Nephron progenitor cell (in vitro differentiated cells): ENCODE measurements at places on chromosomes 1 and 21.

DNA sequence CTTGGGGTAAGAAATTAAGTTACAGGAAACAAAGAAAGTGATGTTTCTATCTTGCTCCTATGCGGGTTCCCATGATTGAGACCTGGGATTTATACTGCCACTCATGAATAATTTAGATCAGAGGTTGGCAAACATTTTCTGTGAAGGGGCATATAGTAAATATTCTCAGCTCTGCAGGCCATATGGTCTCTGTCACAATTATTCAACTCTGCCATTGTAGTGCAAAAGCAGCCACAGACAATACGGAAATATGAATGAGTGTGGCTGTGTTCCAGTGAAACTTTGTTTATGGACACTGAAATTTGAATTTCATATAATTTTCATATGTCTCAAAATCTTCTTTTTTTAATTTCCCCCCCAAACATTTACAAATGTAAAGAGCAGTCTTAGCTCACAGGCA is 127.2 kb downstream of the FOXD2 start:
- DNase-seq: no peak

DNA sequence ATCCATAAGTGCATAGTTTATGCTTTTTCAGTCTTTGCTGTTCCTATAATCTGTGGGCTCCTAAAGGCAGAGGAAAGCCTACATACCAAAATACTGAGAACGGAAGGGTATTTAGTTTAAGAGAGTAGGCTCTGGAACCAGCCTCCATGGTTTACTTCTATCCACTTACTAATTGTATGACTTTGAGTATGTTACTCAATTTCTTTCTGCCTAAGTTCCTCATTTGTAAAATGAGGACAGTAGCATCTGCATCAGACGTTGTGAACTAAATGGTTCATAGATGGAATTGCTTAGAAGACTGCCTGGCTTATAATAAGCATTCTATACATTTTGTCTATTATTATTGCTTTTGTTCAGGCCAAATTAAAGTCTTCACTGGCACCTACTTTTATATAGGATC is 111.0 kb downstream of the NTNG1 start:
- DNase-seq: no peak

GRCh38 chr1:32426489-32427255 is 32.4 kb upstream of the BSDC1 start:
- DNase-seq: no peak

GRCh38 chr1:157226739-157227138 is 88.5 kb upstream of the ETV3 start:
- DNase-seq: no peak

DNA sequence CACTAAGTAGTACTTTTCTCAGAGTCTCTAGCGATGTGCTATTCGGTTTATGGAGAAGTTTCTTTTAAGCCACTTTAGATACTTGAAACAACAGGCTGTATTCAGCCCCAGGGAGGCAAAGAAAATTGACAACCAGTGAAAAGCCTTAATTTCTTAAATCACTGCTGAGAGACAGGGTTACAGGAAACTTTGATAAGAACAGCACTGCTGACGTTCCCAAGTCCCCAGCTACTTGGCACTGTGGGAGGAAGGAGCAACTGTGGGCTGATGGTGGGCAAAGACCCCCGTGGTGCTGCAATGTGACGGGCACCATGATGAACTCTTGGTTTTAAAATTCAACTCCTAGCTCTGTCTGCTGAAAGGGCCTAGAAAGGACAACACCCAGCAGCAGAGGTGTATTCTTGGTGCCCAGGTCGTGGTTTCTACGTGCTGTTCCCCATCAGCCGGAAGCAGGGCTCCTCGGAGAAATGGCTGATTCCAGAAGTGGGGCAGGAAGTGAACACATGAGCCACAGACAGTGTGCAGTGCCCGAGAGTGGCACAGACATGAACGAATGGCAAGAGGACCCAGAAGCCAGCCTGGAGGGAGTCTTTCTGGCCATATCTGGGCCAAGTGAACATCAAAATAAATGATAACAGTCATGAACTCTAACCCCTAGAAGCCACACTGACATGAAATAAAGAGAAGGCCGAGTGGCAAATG is 5.3 kb downstream of the PTTG1IP start:
- no peak for DNase-seq

DNA sequence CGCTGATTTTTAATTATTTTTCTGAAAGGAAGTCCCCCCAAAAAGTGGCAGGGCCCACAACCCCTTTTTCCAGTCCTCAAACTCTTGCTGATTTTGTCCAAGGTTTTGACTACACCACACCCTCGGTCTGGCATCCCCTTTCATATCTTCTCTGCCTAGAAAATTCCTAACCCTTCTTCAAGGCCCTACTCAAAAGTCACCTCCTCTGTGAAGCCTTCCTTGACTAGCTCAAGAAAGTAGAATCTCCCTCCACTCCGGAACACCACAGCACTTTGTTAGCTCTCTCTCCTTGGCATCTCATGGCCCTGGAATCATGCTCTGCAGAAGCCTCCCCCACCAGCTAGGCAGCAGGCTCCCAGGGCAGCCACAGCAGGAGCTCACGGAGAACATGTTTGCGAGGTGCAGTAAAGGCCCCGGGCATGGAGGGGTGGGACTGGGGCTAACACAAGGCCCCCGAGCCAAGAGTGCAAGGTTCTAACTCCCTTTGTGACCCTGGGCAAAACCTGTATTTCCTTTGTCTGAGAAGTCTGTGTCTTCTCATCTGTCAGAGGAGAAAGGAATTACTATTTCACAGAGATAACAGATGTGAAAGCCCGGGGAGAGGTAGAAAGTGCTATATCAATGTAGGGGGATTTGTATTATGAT is 17.7 kb upstream of the S100A7 start:
- DNase-seq: no peak

- no peak for DNase-seq
Measured at GRCh38 chr1:177925006-177925405, 44.9 kb downstream of the SEC16B start.

GRCh38 chr1:226748306-226748705 is 9.2 kb upstream of the ITPKB start:
- DNase-seq: no peak

- no peak for DNase-seq
Measured at GRCh38 chr1:54112027-54112426, 40.8 kb downstream of the CDCP2 start.

DNA sequence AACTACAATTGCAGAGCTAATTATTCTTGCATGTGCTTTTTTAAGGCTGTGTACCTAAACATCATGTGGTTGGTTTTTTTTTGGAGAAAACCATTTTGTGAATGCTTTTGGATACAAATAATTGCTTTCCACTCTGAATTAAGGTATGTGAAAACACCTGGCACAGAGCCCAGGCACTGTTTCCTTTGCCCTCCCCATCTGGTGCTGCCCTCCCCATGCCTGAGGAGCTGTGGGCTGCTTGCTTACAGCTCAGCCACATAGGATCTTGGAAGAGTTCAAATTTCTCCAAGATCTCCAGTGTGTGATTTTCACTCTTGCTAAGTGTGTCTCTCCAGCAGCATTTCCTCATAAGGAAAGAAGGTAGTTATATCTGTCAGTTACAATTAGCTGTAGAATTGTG is 27.8 kb downstream of the DNM3 start:
- DNase-seq: no peak

DNA sequence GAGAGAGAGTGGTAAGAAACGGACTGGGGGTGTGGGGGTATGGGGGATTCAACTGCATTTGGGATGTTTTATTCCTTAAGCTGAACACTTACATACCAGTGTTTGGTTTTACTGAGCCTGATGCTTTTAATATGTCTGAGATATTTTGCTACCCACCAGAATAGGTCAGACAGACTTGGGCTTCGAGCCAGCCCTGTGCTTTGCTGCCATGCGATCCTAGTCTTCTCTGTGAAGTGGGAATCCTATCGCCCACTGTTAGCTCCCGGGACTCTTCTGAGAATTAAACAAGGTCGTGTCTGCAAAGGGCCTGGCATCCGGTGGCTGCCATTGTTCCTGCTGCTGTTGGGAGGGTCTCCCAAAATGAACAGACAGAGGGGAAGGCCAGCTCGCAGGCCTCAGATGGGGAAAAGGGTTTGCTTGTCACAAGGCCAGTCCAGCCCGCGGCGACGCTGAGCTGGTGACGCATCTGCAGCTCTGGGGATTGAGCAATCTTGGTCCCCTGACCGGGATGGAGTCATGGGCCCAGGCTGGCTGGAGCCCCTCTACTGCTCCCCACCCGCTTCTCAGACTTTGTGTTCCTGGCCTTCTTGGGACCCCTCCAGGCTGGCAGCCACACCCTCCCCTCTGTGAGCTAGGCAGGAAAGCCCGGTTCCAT is 26.9 kb upstream of the ECE1 start:
- DNase-seq: no peak

- DNase-seq: no peak
Measured at GRCh38 chr1:63325279-63325985, 3.1 kb downstream of the FOXD3 start.

GRCh38 chr1:162070094-162070748 is 730 bp downstream of the NOS1AP start:
- no peak for DNase-seq

GRCh38 chr1:10866321-10867093 is 70.1 kb upstream of the CASZ1 start:
- peak; percentile 34 for DNase-seq

- DNase-seq: peak; percentile 48
Measured at GRCh38 chr1:3063379-3064295, 5.4 kb upstream of the PRDM16 start.

DNA sequence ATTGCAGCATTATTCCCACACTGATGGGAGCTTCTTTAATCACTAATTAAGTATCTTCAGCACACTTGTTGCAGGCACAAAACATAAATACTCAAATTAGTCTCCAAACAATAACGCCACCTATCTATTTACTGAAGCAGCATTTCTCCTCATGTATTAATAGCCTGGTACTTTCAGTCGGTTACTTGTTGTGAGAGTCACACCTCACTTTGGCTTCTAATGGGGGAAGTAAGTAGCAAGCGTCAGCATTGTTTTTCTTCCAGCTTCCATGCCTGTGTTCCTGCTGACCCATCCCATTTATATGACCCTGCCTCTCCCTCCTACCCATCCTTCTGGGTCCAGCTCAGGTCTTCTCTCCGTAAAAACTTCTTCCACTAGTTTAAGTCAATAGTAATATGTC is 31.9 kb upstream of the DENND1B start:
- no peak for DNase-seq

DNA sequence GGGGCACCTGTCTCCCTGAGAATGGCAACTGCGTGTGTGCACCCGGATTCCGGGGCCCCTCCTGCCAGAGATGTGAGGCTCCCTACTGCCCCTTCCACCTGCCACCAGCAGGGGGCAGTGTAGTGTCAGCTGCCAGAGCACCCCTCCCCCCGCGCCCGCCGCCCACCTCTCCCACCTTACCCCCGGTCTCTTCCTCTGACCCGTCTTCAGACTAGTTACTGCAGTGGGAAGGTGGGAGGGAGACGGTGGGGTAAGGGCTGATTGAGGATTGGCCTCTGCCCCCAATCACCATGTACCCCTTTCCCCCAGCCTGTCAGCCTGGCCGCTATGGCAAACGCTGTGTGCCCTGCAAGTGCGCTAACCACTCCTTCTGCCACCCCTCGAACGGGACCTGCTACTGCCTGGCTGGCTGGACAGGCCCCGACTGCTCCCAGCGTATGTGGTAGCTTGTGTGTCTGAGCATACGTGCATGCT is 10.1 kb upstream of the LRRC71 start:
- DNase-seq: peak; percentile 80

DNA sequence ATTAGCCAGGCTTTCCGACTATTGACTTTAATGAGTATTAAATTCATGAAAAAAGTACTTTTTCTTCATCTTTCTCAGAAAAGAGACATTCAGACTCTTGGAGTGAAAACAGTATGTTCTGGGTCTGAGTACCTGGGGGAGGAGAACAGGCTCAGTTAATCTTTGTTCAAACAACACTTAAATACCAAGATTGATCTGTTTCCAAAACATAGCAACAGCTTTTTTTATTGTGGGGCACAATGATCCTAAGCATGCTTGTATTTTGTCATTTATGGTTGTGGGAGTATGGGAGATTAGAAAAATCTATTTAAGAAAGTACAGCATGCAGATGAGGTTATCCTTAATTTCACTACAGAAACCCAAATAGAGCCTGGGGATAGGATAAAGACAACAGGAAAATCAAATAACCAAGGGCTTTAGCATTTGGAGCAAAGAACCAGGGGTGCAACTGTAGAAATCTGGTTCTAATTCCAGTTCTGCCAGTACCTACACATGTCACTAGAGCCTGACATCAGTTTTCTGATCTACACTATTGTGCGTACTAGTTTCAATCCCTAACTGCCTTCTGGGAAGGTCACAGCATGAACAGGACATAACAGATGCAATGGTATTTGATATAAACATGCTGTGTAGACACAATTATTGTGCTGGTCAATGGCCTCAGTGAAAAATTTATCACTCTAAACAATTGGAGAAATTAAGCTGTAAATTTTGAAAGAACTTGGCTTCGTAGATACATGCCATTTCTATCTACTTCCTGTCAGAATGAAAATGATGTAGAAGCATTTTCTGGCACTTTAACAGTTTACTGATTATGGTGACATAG is 91.2 kb downstream of the KCNK1 start:
- no peak for DNase-seq

- DNase-seq: no peak
Measured at GRCh38 chr1:67883069-67883468, 49.8 kb upstream of the GNG12 start.

DNA sequence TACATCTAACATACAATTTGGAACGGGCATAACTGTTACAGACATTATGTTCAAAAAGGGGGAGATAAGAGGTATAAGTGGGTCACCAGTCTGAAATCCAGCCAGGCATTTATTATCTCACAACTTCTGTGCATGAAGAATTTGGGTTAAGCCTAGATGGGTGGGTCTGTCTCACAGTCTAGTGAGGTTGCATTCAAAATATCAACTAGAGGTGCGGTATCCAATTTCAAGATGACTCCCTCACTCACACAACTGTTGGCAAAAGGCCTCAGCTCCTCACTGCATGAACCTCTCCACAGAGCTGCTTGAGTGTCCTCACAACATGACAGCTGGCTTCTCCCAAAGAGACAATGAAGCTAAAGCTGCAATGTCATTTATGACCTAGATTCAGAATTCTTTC is 4.7 kb downstream of the AUNIP start:
- no peak for DNase-seq

GRCh38 chr1:117001254-117001927 is at the start of gene CD101:
Gene CD101, plus strand, starts transcription at chr1:117001760. Its CDS starts 58 bp downstream, at chr1:117001818.
- DNase-seq: no peak
